Activated CD4-positive, alpha-beta T cell treated with anti-CD3 and anti-CD28 coated beads for 24 hours (primary cell): ENCODE measurements at places on chromosomes 12 and 14.

GRCh38 chr12:1716911-1717310, 26.0 kb downstream of the ADIPOR2 start:
- DNase-seq, result no peak

DNA sequence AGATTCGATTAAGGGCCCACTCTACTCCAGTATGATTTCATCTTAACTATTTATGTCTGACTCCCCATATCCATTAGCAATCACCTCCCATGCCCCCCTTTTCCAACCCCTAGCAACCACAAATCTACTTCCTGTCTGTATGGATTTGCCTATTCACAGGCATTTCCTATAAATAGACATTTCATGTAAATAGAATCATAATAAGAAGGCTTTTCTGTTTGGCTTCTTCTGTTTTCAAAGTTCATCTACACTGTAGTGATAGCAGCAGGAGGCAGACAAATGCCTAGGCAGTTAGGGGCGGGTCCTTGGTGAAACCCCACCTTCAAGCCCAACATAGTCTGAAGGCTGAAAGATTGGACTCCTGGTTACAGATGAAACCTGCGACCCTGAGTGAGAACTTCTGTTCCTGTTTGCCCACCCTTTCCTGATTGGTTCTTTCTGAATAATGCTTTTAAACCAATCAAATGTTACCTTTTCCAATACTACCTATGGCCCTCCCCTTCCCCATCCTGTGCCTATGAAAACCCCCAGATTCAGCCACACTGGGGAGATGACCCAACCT, 62.1 kb upstream of the HECTD1 start:
- DNase-seq, result no peak

DNA sequence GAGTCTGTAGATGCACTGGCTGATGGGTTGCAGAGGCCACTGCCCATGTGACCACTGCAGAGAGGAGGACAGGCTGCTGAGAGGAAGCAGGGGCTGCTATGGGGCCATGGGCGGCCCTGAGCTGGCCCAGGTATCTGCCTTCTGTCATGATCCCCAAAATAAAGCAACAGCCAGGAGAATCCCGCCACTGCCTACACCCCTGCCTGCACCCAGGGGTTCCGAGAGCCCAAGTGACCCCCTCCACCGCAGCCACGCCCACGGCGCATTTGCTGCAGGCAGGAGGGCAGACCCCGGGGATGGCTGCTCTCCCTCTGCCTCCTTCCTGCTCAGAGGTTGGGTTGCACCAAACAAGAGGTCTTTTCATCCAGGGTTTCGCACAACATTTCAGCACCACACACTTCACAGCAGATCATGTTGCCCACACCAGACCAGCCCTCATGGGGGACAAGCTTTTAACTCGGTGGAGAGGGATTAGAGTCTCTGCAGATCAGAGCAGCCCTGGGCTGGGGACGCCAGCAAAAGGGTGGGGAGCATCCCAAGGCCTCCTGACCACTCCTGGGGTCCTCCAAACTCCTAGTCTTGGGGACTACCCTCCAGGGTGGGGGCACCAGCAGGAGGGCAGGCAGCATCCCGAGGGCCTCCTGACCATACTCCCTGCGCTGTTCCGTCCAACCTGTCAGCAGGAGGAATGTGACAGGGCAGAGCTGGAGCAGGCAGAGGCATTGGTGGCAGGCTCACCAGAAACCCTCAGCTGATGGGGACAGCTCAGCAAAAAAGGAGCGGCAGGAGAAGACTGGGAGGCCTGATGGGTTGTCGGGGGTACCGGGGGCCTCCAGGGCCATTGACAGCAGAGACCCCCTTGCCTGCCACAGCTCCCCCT, 14.1 kb downstream of the CCDC85C start:
- DNase-seq, result no peak

DNA sequence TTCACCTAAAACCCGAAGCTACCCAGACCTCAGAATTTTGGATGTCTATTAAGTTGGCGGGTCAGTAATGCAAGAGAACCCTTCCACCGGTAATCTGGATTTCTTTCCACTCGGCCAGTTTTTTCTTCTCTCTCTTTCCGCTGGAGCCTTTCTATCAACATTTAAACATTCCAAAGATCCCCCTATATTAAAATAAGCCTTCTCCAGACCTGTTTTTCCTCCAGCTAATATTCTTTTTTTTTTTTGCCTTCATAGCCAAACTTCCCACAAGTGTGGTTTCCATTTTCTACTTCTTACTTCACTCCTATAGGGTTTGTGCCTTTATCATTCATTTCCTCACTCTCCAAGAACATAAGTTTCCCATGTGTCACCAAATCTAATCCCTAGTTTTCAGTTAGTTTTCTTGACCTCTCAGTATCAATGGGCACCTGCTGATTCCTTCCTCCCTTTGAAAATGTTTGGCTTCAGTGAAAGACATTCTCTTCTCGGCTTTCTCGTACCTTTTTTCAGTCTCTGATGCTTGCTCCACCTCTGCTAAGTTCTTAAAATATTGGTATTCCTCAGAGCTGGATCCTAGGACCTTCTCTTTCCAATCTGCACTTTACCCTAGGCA, 583 bp upstream of the SDR39U1 start:
- DNase-seq, result no peak

- DNase-seq, result no peak
These were observed 22.0 kb upstream of the TMED10 start for GRCh38 chr14:75198291-75198933.

- no peak for DNase-seq
These were observed 8.1 kb upstream of the NAA30 start for GRCh38 chr14:57382283-57382682.

GRCh38 chr12:39070775-39071174, 165.4 kb upstream of the CPNE8 start:
- no peak for DNase-seq

- DNase-seq, result no peak
These were observed 58.6 kb downstream of the TRHDE start for GRCh38 chr12:72330784-72331183.

DNA sequence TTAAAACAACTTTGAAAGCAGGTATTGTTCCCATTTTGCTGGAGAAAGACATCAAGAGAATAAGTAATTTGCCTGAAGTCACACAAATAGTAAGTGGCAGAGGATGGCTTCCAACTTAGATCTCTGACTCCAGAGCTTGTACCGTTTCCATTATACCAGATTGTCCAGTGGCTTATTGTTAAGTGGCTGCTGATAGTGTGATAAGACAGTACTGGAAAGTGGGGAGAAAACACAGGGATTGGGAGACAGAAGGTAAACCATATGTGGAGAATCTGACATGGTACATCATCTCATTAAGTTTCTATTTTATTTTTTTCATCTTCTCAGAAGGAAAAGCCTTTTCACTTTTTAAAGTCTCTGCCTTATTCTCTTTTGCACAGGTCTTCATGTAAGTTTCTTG, 108.5 kb downstream of the SRGAP1 start:
- DNase-seq, result no peak

DNA sequence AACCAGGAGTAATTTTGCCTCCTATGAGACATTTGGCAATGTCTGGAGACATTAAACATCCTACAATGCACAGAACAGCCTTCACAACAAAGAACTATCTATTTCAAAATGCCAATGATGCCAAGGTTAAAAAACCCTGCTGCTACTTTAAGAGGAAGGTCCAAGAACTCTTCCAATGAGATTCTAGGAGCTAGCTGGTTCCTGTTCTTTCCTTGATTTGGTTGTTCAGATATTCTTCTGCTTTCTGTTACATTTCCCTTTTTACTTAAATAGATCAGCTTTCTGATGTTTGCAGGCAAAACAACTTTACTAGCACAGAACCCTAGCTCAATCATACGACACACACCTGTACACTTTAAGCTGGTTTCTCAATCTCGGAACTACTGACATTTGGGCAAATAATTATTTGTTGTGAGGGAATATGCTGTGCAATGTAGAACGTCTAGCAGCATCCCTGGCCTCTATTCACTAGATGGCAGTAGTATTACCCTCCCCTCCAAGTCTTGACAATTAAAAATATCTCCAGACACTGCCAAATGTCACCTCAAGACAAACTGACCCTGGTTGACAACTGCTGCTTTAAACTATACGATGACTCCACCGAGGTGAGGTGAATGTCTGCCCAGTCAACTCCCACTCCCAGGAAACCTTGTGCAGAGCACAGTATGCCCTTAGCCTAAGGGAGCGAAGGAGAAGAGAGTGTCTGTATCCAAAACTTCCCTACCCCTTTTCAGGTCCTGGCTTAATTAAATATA, 4.4 kb downstream of the BLTP3B start:
- DNase-seq, result no peak

DNA sequence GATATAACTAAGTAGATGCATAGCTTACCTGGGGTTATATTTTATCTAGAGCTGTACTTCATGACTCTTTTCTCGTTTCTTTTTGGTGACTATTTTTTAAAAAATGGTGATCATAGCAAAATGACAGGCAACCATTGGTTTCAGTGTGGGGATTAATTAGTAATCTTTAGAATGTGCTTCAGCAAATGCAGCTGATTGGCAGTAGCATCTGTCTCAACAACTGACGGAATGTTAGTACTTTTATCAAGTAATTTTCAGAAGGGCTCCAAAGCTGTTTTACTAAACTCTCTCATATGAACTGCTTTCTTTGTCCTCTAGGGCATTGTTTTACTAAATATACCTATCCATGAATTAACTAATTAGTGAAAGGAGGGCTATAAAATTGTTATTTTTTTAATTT, 117.6 kb downstream of the TRMT5 start:
- DNase-seq, result no peak

DNA sequence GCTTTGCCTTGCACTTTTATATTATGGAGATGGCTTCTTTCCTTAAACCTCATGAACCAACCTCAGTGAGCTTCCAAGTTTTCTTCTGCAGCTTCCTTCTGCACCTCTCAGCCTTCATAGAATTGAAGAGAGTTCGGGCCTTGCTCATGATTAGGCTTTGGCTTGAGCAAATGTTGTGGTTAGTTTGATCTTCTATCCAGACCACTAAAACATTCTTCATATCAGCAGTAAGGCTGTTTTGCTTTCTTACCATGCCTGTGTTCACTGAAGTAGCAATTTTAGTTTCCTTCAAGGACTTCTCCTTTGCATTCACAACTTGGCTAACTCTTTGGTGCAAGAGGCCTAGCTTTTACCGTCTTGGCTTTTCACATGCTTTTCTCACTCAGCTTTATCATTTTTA, 125.4 kb downstream of the SNAPC1 start:
- DNase-seq, result no peak

DNA sequence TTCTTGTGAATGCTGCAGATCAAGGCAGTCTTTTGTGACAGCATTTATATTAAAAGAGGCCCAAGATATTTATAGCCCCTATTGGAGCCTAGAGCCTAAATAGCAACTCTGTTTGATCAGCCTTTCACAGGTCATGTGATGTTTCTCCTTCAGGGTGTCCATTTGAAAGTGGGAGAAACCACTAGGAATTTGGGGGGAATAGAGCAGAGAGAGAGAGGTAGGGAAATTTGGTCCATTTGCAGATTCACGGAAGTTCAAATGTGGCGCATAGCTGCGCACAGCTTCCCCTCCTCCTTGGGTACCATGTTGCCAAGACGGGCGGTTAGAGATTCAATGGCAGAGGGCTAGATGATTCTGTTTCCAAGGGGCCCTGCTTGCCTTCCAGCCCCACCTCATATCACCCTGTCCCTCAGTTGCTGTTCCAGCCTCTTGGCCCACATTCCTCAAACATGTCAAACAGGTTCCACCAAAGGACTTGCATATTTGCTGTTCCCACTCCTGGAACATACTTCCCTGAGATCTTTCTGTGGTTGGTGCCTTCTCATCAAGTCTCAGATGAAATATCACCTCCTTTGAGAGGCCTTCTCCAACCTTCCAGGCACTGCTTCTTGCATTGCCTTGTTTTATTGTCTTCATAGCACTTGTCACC, 220.8 kb downstream of the CHST11 start:
- no peak for DNase-seq

GRCh38 chr14:90355540-90356518, 24.1 kb upstream of the NRDE2 start:
- DNase-seq, result no peak

- DNase-seq, result no peak
These were observed 65.5 kb upstream of the PRKD1 start for GRCh38 chr14:29993143-29993542.

DNA sequence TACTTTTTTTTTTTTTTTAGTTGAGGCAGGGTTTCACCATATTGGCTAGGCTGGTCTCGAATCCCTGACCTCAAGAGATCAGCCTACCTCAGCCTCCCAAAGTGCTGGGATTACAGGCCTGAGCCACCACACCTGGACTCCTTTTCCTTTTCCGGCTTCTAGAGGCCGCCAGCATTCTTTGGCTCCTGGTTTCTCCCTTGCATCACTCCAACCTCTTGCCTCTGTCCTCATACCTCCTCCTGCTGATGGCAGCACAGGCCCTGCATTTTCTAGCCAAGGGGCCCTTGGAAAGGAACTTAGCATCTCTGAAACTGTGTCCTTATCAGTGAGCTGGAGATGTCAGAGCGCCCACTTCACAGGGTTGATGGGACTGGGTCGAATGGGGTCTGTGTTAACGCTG, 53.3 kb downstream of the MAP1LC3B2 start:
- DNase-seq, result no peak

- no peak for DNase-seq
These were observed 6.7 kb upstream of the KRT75 start for GRCh38 chr12:52440821-52441319.

GRCh38 chr12:13103391-13104033, at the start of gene GSG1:
Gene GSG1, minus strand, starts transcription at chr12:13103667. Its CDS starts 155 bp downstream, at chr12:13103512.
- no peak for DNase-seq

- DNase-seq, result no peak
These were observed 867 bp downstream of the RHOJ start for GRCh38 chr14:63205044-63205575.

GRCh38 chr12:100643246-100643645, 69.8 kb downstream of the GAS2L3 start:
- DNase-seq, result no peak

DNA sequence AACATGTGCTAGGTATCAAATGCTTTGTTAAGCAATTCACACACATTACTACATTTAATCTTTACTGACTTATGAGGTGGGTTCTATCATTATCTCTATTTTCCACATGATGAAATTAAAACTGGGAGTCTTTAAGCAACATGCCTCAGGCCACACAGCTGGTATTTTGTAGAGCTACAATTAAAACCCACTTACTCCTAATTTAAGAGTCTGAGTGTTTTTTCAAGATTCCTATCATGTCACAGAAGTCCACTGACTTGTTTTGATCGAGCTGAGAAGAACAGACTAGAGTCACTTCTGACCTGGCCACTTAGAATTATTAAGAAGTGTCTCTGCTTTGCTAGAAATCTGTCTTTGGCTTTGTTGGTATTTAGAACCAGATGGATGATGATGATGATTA, 670.7 kb downstream of the NRXN3 start:
- DNase-seq, result no peak

- no peak for DNase-seq
These were observed 117.4 kb downstream of the DAD1 start for GRCh38 chr14:22471545-22472121.

DNA sequence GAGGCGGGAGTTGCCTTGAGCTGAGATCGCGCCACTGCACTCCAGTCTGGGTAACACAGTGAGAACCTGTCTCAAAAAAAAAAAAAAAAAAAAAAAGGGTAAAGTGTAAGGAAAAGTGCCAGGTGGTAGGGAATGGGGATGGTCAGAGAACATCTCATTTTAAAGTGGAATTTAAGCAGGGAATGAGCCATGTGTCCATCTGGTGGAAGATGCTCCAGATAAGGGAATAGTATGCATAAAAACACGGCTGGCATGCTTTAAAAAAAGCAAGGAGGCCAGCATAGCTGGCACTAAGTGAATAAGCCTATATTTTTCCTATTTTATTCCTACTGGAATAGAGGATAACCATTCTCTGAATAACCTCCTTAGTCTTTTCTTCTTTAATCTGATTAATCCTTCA, 33.7 kb downstream of the FAM186A start:
- no peak for DNase-seq
